Frontal cortex (tissue), 4 donors: ENCODE measurements at places on chromosomes 6 and 20. TPM values are rescaled to one million over a fixed set of nuclear protein-coding genes. Genes with fewer than 3 reads are reported as not detected.

DNA sequence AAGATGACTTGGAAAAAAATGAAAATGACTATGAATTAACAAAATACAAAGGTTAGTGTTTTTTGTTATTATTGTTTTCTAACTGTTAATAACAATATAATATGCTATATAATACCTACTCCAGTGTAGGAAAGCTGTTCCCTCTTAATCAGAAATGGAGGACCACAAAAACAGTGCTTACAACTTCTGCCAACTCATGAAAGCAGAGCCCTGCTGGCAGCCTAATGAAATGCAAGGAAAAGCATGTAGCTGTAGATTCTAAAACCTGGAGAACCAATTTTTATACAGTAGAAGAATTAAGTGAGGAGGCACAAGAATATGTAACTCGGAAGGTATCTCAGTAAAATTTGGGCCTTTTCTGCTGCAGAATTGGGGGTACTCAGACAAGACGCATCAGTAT lies 29.4 kb downstream of the PHIP start:
- no peak for DNase-seq

Gene GPANK1
- total RNA-seq, result 11.4 TPM

Gene FOXC1
- 4.1 TPM for total RNA-seq

DNA sequence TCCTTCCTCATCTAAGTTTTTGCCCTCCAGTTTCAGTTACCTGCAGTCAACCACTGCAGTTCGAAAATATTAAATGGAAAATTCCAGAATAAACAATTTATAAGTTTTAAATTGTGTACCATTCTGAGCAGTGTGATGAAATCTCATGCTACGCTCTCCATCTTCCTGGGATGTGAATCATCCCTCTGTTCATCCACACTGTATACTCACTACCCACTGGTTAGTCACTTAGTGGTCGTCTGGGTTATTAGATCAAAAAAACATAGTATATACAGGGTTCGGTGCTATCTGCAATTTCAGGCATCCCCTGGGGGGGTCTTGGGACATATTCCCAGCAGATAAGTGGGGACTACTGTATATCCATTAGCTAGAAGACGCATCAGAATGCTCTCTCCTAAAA lies 151.9 kb upstream of the SLC22A16 start:
- no peak for DNase-seq

Gene SLC22A2
- 0.82 TPM for total RNA-seq
